Activated CD4-positive, alpha-beta T cell treated with anti-CD3 and anti-CD28 coated beads, Interleukin-2, amount 10 ng/mL, durations not matched to agents 7 days and 5 days (primary cell): ENCODE measurements at places on chromosomes 12 and 14. TPM values are rescaled to one million over a fixed set of nuclear protein-coding genes. Genes with fewer than 3 reads are reported as not detected.

Gene SIX4
- 0.08 TPM for total RNA-seq

Gene SLC4A8
- 4.4 TPM for total RNA-seq

Gene MIP
- total RNA-seq, result not detected

Gene MYO1H
- not detected for total RNA-seq

Gene KRT2
- 0.10 TPM for total RNA-seq

Gene RPL10L
- not detected for total RNA-seq
